ENCODE measurements at places on chromosomes 5 and 9.

DNA sequence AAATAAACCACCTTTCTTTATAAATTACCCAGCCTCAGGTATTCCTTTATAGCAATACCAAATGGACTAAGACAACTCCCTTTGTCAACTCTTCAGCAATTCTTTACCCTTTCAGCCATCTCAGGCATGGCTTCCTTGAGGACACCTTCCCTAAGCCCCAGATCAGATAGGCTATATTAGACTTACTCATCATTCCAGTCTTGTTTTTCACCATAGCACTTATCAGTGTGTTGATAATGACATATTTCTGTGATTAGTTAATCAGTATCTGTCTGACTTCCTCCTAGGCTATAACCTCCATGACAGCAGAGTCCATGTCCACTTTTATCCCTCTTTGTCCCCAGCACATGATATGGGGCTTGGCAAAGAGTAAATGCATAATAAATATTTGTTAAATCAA, 238.1 kb downstream of the ACTL7B start:
- no peak for DNase-seq

DNA sequence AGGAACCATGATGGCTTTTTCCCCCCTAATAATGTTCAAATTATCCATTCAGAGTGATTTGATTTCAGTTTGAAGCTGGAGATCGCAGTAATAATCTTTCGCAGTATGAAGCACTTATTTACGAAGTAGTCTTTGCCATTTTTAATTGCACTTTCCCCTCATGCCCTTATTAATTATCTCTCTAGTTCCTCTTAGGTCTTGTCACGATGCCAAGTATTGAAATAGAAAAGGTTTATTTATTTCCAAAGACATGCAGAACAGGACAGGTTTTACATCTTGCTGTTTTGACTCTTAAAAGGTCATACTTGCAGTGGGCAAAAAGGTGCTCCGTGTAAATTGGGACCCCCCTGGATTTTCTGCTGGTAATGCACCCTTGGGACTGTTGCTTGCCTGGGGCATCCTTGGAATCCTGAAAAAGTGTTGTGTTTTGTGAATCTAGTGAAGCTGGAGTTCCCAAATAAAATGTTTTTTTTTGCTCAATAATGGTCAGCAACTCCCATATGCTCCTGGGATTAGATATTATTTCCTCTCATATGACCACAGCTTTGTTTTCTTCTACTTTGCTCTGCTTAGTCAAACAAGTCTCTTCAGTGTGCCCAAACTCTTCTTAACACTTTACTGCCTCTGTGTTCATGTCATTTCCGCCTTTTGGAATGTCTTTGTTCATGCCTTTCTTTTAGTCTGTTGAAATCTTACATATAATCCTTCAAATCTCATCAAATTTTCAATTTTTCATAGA, 278.3 kb downstream of the TMEM38B start:
- no peak for DNase-seq

DNA sequence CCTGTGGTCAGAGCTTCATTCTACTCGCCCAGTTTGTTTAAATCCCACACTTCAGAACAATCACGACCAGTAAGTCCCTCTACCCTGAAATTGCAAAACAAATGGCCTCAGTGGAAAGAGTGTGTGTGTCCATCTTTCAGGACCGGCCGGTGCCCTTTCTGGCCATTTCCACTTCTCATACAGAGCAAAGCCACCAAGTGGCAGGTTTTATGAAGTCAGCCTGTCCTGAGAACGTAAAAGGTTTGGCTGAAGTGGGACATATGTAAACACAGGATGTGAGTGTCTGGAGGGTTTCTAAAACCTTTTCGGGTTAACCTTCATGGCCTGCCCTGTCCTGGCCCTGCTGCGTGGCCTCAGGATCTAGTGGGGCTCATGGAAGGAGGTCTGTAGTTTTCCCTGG, 24.7 kb downstream of the NXNL2 start:
- DNase-seq: no peak

GRCh38 chr5:115683081-115683480, 57.2 kb upstream of the TMED7 start:
- DNase-seq: no peak

DNA sequence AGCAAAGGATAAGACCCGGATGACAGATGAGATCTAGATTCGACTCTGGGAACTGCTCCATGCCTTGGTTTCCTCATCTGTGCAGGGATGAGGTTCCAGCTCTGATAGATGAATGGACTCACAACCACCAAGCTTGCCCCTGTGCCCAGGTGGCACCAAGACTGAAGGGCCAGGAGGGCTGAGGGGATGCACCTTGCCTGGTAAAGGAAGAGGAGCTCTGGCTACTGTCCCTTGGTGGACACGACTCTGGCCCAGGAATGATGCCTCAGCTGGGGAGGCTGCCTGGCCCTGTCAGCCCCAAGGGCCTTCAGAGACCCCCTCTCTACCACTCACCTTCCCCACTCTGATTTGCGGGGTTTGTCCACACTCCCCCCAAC, 24.9 kb upstream of the ANXA6 start:
- DNase-seq: no peak

Data from AG09319 (cell line).